Anterior cingulate cortex (tissue), 58 donors: ENCODE measurements at places on chromosomes 6 and 20.

GRCh38 chr6:10429638-10430427 is 15.0 kb upstream of the TFAP2A start:
- no peak for DNase-seq

GRCh38 chr6:158707120-158707820 is 57.4 kb downstream of the SYTL3 start:
- DNase-seq = no peak

- peak; percentile 72 for DNase-seq
Observed at GRCh38 chr6:72411872-72412708, 209.8 kb upstream of the KCNQ5 start.

DNA sequence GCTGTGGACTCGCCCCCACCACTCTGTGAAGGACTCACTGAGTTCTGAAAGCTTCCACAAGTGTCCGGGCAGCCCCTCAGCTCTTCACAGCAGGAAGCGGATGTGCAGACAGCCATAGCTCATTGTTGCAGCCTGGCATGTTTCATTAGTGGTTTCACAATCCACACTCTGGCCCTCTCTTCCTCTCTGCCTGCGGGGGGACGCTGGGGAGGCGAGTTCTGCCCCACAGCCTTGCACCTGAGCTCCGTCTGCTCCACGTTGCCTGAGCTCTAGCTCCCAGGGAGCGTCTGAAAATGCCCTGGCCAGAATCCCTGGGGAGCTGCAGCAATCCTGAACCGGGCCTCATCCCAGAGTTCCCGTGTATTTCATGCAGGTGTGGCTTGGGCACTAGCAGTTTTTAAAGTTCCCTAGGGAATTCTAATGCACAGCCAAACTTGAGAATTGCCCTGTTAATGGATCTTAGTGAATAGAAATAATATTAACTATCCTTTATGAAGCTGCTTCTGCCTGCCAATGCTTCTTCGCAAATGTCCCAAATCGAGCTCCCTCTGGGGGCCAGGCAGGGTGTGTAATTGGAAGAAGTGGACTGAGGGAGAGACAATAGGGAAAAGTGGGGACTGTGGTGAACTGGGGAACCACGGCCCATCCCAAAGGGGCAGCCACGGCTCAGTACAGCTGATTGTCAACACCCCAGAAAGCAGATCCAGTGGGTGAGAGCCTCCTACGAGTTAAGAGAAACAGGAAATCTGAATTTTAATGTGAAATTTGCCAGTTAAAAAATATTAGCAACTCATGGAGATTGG is 51.5 kb downstream of the CTCFL start:
- DNase-seq = no peak

DNA sequence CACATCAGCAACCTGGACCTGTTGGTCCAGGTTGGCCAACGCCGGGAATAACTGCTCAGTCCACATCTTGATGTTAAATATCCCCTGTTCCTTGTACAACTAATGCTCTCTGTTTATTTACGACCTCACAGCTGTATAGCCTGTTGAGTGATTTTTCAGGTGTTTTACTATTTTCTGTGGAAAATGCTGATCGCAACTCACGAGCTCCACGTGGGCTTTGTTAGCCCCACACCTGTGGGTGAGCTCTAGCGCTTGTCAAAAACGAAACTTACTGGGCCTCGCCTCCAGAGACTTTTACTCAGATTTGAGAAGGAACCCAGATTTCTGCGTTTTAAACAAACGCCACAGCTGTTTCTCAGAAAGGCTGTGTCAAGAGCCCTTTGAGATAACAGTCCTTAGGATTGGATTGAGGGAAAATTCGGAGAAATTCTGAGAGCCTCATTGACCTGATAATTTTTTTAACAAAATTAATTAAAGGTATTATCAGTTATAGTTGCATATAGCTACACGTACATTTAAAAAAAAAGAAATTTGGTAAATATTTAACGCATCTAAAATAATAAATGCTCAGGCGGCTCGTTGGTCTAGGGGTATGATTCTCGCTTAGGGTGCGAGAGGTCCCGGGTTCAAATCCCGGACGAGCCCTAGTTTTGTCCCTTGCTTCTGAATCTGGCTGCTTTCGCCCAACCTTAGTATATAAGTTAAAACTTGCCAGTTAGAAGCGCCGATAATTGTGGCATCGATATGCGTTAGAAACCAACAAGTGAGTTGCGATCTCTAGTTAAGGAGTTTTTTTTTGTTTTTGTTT is 16.7 kb downstream of the HMGN4 start:
- DNase-seq = peak; percentile 18

DNA sequence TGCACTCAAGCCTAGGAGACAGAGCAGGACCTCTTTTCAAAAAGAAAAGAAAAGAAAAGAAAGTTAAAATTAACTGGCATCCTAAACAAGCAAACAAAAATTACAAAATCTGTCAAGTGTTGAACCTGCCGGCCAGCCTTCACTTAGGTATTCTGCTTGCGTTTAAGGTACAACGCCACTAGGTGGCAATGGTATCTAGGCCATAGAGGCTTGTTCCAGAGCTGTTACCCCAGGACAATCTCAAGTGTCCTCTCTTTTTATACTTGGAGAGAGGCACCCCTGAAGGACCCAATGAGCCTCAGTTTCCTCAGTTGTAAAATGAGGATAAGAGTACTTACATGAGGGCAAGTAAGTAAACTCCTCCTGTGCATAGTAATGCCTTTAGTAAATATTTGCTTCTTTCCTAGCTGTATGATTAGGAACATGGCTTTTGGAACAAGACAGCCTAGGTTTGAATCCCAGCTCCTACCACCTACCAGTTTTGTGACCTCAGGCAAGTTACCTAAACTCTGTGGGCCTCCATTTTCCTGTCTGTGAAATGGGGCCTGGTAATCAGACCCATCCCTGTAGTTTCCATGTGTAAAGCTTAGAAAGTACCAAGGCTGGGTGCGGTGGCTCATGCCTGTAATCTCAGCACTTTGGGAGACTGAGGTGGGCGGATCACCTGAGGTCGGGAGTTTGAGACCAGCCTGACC is 5.8 kb upstream of the PACSIN1 start:
- DNase-seq = no peak

GRCh38 chr20:10646006-10646405 is 27.8 kb downstream of the JAG1 start:
- DNase-seq = no peak

DNA sequence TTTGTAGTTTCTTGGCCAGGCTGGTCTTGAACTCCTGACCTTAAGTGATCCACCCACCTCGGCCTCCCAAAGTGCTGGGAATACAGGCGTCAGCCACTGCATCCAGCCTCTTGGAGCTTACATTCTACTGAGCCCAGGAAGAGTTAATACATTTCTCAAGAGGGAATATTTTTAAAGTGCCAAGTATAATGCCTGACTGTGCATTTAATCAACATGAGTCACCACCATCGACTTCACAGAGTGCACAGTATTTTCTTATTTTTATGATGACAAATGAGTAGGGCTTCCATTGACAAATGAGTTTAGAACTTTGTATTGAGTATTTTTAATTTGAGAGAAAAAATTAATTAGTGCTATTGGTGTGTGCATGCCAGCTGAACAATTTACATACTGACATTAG is 72.2 kb downstream of the SASH1 start:
- DNase-seq = no peak

DNA sequence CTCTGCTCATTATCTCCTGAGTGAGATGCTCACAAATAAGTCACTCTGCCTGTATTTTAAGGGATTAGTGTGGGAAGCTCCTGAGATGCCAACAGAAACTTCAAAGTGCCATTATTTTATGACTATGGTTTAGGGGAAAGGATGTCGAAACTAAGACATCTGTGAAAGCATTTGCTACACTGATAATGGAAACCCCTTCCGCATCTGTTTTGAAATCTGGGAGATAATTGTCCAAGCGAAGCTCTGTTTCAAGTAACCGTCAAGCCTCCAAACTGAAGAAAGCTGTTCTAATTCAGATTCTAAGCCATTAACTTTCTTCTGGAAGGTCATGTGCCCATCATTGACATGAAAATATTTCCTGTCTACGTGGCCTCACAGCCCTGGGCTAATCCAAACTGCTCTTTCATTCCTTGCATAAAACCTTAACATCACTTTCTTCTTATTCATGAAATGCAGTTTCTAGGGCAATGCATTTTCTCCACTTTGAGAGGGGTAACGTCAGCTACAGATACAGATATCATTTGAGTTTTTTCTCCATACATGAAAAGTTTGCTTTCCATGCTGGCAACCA is 932.0 kb downstream of the C6orf118 start:
- no peak for DNase-seq
